Urothelium cell line (cell line): ENCODE measurements at places on chromosomes 3 and 15.

- DNase-seq, result no peak
These were observed 378.1 kb downstream of the GABRB3 start for GRCh38 chr15:26394801-26395200.

- DNase-seq, result no peak
These were observed 144.3 kb downstream of the OPA1 start for GRCh38 chr3:193737191-193737751.

- DNase-seq, result no peak
These were observed 101.5 kb downstream of the FBXL22 start for GRCh38 chr15:63698692-63699091.

GRCh38 chr15:52252781-52253180, 42.8 kb downstream of the MYO5C start:
- DNase-seq, result peak; percentile 69

DNA sequence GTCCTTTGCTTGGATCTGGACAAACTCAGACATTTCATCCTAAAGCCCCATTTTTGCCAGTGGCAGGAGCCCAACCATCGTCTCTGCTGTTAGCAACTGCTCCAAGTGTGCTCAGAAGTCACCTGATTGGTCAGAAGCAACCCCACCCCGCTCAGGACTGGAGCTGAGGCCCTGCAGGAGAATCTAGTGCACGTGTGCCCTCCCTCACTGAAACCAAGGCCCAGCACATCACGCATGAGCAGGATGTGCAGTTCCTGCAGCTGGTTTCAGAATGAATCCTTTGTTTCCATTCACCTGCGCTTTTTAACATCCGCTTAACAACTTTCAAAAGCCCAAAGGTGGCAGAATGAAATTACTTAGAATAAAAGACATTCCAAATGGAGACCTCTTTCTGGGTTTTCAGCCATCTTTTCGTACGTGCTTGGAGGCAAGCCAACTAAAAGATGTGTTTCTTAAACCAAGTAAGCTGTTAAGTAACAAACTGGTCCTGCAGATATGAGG, 81.2 kb downstream of the SRGAP3 start:
- no peak for DNase-seq

- no peak for DNase-seq
These were observed 387.5 kb upstream of the ATP11B start for GRCh38 chr3:182405759-182406158.

GRCh38 chr3:38003371-38003816, 12.8 kb downstream of the VILL start:
- peak; percentile 68 for DNase-seq

GRCh38 chr3:156382458-156383346, 172.2 kb downstream of the SSR3 start:
- DNase-seq, result peak; percentile 43

GRCh38 chr3:67381667-67382272, 272.6 kb downstream of the SUCLG2 start:
- DNase-seq, result no peak

- DNase-seq, result no peak
These were observed 14.0 kb downstream of the VIPR1 start for GRCh38 chr3:42516443-42516842.

DNA sequence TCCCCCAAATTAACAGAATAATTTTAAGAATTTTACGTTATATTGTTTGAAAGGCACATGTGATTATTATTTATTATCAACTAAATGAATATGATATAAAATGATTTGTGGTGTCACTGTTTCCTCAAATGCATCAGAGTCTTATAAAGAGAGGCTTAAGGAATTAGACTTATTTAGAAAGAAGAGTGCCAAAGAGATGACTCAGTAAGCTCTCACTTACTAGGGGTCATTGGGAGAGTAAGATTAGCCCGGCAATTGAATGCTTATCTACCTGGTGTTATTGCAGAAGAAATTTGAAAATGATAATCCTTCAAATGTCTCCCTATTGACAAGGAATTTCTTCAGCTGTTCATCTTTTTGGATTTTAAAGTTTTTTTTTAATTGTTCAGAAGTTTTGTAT, 408.7 kb downstream of the OXSM start:
- DNase-seq, result no peak

DNA sequence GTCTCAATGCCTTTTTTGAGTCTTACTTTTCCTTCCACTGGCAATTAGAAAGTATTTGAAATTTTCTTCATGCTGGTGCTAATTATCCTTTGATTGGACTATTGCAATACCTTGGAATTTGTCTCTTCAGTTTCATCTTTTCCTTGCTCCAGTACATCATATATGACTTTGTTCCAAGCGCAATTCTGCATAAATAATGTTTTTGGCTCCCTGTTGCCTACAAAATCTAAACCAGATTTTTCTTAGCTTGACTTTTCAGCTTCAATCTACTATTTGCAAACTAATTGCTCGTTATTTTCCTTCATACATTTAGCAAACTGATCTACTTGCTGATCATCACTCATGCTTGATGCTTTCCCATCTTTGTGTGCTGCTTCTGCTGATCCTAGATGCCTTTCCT, 230.8 kb upstream of the GPR149 start:
- DNase-seq, result no peak

DNA sequence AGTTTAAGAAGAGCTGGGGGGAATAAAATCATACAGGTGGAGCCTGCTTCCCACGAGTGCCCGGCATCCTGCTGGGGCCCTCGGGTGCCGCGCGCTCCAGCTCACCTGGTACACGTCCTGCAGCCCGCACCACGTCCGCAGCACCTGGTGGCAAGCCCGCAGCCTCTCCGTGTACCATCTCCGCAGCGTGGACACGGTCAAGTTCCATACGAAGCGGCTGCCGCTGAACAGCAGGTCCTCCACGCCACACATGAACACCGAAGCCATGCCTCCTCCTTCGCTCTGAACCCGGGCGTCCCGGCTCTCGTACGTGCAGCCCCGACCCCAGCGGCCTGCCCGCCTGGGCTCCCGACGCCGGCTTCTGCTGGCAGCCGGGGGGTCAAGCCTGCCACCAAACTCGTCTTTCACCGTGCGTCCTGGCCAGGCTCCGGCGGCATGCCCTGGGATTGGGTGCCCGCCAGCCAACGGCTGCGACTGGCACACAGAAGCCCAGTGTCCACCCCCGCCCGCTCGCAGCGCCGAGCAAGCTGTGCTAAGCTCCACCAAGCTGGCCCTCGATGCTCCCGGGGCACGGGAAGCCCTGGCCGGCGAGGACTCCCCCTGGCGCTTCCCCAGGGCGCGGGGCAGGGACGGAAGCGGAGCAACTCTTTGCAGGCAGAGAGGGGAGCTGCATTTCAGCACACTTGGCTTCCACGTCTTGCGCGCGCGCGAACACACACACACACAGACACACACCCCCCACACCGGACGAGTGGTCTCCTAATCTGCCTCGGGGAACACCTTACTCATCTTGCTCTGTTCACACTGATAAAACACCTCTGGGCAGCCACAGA, at the start of gene FRMD4B:
Gene FRMD4B, minus strand, starts transcription at position 366 of the 833 bp plus-strand sequence. Its CDS starts 99 bp downstream, at position 267.
- DNase-seq, result no peak
